Hematopoietic multipotent progenitor cell treated with erythropoietin and hydrocortisone succinate and interleukin-3 and kit ligand, for 17 days (in vitro differentiated cells): ENCODE measurements at places on chromosomes 2 and 18.

- no peak for DNase-seq
Measured at GRCh38 chr2:85183076-85183475, 49.9 kb downstream of the TCF7L1 start.

DNA sequence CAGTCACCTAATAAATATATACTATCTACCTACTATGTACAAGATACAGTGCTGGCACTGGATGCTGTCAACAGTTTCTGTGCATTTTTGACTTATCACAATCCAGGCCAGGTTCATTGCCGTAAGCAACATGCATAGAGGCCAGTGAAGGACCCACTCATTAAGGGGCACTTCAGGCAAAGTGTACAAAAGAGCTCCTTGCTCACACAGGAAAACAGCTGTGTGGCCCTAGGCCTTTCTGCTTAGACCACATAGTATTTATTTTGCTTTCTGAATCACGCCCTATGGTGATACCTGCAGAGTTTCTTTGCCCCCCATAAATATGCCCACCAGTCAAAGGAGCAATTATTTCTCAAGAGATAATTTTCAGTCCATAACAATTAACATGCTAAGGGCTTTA is 39.6 kb upstream of the STAT4 start:
- DNase-seq: no peak

DNA sequence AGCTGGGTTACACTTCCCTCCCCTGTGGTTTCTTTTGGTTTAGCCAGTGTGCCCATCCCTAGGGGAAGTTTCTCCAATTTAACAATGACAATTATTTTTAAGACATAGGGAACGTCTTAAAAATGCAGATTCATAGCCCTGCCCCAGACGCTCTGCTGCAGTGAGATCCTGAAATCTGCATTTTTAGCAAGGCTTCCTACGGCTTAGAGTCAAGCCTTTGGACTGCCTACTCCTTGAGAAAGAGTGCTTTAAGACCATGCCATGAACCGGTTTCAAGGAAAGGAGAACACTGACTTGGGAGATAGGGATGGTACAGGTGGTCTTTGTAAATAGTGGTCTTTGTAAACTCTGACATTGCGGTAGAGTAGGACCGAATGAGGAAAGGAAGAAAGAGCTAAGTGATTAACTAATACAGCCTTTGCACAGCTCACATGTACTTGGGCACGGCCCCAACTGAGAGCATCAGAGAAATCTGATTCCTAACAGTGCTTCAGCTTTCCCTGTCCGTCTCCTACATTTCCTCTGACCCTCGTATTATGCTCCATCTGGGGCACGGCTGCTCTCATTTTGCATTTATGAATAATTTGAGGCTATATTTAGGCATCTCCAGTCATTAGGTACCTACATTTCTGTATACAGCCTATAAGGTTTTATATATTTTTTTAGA is 217.6 kb upstream of the TANK start:
- DNase-seq: no peak

GRCh38 chr2:188203776-188204175 is 87.9 kb upstream of the GULP1 start:
- DNase-seq: no peak

DNA sequence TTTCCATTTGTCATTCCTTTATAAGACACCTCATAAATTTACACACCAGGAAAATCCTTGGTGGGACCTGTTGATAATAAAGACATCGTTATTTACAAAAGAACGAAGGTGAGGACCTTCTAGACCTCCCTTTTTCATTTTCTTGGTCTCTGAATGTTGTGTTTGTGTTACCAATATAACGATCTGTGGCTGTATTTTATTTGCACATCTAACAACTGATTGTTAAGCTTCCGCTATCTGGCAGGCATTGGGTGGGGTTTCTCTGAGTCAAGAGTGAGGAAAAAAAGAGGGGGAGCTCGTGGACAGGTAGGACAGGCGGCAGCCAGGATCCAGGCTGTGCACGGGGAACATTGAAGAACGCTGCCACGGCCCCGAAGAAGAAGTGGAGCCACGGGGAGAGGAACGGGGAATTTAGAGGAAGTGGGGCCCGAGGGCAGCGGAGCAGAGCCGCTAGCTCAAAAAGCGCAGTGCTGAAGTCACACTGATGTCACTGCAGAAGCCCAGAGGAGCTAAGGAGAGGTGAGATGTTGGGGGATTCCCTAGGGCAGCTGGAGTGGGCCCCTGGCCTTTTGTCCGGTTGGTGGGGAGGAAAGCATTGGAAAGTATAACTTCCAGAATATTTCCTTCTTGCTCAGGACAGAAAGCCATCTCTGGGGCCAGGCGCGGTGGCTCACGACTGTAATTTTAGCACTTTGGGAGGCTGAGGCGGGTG is 20.9 kb upstream of the DNMT3A start:
- no peak for DNase-seq

GRCh38 chr2:16652296-16653082 is 13.1 kb downstream of the CYRIA start:
- DNase-seq: no peak
